ENCODE measurements at places on chromosomes 7 and 10.

- DNase-seq, result no peak
These were observed 8.6 kb downstream of the CHST12 start for GRCh38 chr7:2411815-2412586.

- no peak for DNase-seq
These were observed 645.5 kb downstream of the GRID1 start for GRCh38 chr10:85720931-85721590.

DNA sequence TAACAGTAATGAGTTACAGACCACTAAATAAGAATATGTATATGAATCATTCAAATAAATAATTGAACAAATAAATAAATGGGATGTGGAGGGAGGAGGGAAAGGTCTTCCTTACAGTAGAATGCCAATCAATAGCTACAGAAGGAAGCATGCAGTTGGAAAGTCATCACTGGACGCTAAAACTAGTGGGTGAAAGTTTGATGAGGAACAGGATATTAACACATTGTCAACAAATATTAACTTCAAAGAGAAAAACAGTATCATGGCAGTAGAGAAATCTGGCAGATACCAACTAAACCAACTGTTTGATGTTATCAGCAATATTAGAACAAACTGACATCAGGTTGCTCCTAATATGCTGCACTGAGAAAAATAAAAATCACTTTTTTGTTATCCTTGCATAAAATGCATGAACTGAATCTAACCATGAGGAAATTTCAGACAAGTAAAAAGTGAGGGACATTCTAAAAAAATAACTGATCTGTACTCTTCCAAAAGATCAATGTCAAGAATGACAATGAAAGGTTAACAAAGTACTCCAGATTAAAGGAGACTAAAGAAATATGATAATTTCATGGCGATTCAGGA, 94.1 kb downstream of the ZFAND4 start:
- DNase-seq, result no peak

DNA sequence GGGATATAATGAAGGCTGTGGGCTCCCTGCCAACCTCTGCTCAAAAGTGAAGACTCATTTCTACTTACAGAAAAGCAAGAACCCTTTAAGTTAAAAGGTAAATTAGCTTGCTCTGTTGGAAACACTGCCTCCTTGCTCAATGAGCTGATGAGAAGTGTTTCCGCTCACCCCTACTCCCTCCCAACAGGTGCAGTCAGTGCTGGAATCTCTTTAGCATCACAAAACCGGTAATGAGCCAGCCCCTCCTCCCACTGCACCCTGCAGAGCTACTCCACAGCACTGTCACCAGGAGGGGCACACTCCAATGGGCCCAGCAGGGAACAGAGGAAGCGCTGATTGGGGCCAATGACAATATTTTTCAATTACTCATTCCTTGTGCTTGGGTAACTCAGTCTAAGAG, 262.5 kb downstream of the TCERG1L start:
- no peak for DNase-seq
